ENCODE measurements at places on chromosomes 13 and 19.

- no peak for DNase-seq
Measured at GRCh38 chr13:109715902-109716301, 70.5 kb downstream of the IRS2 start.

GRCh38 chr19:35031072-35031881 is 1.0 kb downstream of the SCN1B start:
- DNase-seq = no peak

GRCh38 chr19:4454747-4455718 is 2.6 kb downstream of the UBXN6 start:
- DNase-seq = no peak

DNA sequence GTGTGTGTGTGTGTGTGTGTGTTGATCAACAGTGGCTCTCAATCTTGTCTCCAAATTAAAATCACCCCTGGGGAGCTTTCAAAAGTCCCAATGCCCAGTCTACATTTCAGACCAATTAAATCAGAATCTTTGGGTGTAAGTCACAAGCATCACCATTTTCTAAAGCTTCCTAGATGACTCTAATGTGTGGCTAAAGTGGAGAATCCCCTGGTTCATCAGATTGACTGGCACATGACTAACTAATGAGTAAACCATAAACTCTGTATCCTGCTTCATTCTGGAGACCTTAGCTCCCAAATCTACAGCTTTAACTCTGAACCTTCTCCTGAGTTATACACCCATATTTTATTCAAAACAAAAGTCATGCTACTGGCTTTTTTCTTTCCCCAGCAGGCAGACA is 131.3 kb downstream of the SUCLA2 start:
- no peak for DNase-seq

- no peak for DNase-seq
Measured at GRCh38 chr13:65505941-65506340, 1724.2 kb downstream of the PCDH9 start.

DNA sequence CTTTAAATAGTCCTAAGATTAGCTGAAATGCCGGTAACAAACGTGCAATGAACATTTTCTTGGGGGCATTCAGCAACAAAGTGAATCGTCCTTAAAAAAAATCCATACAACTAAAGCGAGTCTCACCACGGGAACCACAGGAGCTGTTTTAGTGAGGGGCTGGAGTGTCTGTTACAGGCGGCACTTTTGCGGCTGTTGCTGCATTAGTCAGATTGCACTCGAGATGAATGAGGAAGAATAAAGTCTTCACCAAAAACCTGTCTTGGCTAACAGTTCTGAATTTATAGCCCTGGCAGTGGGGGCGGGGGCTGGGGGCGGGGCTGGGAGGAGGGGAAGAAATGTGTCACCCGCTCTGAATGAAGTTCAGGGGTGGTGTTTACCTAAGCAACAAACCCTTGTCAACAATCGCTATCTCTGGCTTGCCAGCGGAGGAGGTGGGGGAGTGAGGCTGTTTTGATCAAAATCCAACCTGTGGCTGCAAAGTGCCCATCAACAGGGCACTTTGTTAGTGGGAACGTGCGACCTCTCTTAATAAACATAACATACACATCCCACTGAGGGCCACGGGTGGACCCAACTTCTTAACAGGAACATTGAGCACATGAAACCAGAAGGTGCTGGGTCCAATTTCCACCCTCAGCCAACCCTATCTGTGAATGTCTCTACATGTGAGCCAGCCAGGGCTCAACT is 44.5 kb downstream of the RFX2 start:
- DNase-seq = no peak

GRCh38 chr19:8028951-8029491 is 23.5 kb upstream of the CCL25 start:
- no peak for DNase-seq

GRCh38 chr13:29760544-29760943 is 89.9 kb downstream of the UBL3 start:
- DNase-seq = no peak

- DNase-seq = no peak
Measured at GRCh38 chr19:43501661-43502418, 2.7 kb downstream of the PHLDB3 start.

GRCh38 chr13:111249637-111250360 is 70.6 kb upstream of the TEX29 start:
- DNase-seq = no peak

- no peak for DNase-seq
Measured at GRCh38 chr13:112740502-112741131, 50.8 kb downstream of the ATP11A start.

- no peak for DNase-seq
Measured at GRCh38 chr19:50962245-50962644, 7.1 kb downstream of the KLK6 start.

DNA sequence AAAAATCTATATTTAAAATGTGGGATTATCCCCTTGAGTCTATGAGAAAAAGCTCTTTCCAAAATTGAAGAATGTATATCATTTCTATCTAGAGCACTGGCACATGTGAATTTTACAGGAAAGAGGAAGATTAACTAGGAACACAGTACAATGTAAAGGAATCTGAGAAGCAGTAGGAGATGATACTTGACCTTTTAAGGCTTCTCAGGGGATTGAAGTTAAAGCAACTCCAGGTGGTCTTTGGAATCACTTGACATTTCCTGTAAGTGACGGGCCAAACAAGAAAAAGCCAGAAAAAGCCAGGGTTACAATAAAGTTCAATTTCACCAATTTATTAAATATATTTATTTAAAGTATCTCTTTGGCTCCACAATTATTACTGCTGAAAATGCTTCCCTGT is 1373.9 kb downstream of the OLFM4 start:
- no peak for DNase-seq

GRCh38 chr13:27977476-27978300 is 8.6 kb upstream of the CDX2 start:
- no peak for DNase-seq

- DNase-seq = peak; percentile 82
Measured at GRCh38 chr13:40664350-40665125, 1.9 kb downstream of the FOXO1 start.

DNA sequence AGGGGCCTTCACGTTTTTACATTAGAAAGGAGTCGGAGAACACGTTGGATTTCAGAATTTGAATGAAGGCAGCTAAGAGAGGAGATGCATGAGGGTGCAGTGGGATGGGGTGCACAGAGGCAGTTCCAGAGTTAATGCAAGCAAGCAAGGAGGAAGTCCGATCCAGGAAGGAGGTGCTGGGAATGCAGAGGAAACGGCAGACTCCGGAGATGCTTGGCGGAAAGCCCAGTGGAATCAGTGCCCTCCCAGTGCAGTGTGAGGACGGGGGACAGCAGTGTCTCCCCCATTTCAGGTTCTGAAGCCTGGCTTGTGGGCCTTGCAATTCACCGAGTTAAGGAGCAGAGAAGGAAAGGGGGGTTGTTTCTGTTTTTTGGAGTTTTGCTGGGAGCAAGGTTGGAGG is 100.4 kb downstream of the COL4A2 start:
- no peak for DNase-seq

GRCh38 chr13:32581177-32581786 is 5.0 kb upstream of the PDS5B start:
- DNase-seq = no peak

DNA sequence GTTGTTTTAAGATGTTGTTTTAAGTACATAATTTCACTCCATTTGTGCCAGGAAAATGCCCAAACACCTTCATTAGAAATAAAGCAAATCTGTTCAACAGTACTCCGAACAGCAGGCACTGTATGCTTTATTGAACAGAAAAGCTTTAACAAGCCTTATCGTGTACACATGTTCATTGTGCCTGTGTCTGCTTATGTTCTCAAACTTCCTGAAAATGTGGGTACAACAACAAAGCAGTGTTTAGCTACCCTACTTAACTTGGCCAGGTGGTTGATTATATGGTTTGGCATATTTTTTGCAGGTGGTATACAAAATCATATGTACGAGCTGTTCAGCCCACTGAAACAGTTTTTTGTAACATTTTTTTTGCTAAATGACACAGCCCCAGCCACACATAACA is 718.0 kb downstream of the DACH1 start:
- no peak for DNase-seq

GRCh38 chr19:28793391-28794168 is 419.4 kb downstream of the UQCRFS1 start:
- DNase-seq = no peak

- DNase-seq = no peak
Measured at GRCh38 chr13:36275190-36276002, 22.2 kb downstream of the CCDC169 start.

GRCh38 chr13:32165796-32166195 is 134.2 kb downstream of the FRY start:
- no peak for DNase-seq

DNA sequence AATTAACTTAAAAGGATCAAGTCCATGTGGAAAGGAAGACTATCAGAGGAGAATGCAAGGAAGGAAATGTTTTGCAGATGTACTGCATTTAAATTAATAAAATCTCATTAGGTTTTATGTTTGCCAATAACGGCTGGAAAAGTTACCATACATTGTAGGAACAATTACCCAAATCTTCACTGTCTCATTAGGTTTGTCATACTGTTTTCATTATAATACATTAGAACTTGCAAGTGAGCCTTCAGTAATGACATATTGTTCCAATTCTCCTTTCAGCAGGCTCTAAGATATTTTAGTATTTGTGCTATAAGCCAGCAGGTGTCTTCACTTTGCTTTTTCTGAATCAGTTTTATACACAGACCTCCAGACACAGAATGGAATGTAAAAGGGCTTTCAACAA is 661.6 kb upstream of the KLHL1 start:
- no peak for DNase-seq

DNA sequence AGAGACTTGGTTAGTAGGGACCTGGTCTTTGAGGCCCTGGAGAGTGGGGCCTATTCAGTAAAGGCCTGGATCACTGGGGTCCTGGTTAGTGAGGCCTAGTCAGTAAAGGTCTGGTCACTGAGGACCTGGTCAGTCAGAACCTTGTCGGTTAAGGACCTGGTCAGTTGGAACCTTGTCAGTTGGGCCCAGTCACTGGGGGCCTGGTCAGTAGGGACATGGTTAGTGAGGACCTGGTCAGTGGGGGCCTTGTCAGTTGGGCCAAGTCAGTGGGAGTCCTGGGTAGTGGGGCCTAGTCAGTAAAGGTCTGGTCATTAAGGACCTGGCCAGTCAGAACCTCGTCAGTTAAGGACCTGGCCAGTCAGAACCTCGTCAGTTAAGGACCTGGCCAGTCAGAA is 43.2 kb upstream of the TPM4 start:
- no peak for DNase-seq

DNA sequence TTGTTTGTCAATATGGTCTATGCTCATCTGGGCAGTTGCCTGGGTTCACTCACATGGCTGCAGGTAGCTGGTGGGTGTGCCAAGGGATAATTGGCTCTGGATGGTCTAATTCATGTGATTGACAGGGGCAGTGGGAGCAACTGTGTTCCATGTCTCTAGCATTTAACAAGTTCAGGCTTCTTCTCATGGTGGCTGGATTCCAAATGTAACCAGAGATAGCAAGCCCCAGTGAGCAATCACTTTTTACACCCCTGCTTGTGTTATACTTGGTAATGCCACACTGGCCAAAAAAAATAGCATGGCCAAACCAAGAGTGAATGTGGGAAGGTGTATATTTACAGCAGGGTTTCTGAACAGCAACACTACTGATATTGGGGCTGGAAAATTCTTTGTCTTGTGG is 89.6 kb upstream of the TNFSF11 start:
- no peak for DNase-seq

GRCh38 chr19:19256072-19256969 is 16.8 kb downstream of the TM6SF2 start:
- no peak for DNase-seq

GRCh38 chr19:4372165-4373012 is 28.0 kb downstream of the SH3GL1 start:
- DNase-seq = no peak

DNA sequence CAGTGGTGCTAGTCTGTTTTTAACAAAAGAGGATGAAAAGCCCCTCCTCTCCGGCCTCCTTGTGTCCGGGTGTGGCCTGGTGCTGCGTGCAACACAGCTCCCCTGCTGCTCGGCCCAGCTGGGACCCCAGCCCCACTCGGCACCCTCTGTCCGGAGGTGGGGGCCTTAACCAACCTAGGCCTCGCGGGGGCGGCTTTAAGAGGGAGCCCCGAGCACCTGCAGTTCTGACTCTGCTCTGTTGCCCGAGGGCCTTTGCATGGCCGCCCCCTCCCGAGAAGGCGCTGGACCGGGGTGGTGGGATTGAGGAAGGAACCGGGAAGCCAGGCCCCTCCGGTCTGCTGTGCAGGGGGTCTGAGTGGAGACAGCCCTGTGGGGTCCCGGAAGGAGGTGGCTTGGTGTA is 5.7 kb upstream of the GRIN3B start:
- no peak for DNase-seq

GRCh38 chr19:34365463-34366401 is 736 bp downstream of the GPI start:
- DNase-seq = no peak

GRCh38 chr13:39105110-39105509 is 66.9 kb downstream of the NHLRC3 start:
- DNase-seq = no peak

GRCh38 chr13:74037762-74038161 is 96.4 kb downstream of the KLF12 start:
- no peak for DNase-seq

DNA sequence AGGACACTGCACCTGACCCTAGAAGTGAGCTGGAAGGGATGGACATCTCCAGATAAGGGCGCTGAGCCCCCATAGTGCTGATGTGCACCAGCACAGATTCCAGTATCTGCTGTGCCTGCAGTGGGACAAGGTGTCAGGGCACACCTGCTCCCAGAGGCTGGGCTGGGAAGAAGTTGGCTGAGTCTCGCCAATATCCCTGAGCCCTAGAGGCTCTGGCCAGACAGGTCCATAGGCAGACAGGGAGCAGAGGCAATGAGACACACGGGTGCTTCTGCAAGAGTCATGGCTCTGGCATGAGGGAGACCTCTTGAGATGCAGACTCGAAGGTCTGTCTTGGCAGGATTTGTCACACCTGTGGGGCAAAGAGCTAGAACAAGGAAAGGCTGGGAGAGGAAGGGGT is 1321.5 kb downstream of the UQCRFS1 start:
- DNase-seq = no peak

DNA sequence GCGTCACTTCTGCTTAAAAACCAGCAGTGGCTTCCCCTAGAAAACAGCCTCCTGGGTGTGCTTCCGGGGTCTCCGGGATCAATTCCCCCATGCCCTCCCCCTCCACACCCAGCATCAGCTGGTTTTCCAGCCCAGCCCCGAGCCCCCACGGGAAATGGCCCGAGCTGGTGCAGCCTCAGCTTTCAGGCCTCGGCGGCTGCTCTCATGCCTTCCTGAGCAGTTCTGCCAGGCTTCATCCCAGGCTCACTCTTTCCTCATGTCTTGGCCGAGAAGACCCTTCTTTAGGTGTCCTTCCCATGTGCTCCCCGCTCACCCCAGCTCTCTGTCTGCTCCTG is 103.1 kb upstream of the RNF113B start:
- no peak for DNase-seq

GRCh38 chr19:45705115-45705514 is 12.6 kb downstream of the QPCTL start:
- DNase-seq = no peak

DNA sequence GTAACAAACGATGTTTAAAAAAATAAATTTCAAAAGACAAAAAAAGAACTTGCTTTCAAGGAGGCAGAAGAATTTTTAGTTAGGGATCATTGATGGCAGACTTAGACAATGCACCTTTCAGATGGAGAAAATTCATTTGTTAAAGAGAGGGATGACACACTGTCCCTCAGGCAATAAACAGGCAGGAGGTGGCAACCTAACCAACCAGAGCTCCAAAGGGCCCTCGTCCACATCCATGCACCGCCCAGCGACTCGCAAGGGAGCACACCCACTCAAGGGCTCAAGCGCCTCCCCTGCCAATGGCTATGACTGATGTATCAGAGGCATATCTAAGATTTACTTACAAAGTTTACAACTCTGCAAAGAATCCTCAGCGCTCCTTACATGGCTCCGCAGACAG is 81.9 kb downstream of the TUBGCP3 start:
- DNase-seq = no peak

GRCh38 chr19:14748601-14749000 is 29.8 kb downstream of the ADGRE2 start:
- DNase-seq = no peak

Measured in activated CD4-positive, CD25-positive, alpha-beta regulatory T cell treated with anti-CD3 and anti-CD28 coated beads, Interleukin-2, amount 50 U/mL, for 72 hours (primary cell).